ENCODE measurements at places on chromosomes 16 and 17.

- DNase-seq, result no peak
Observed at GRCh38 chr16:15055141-15056053, 477 bp downstream of the NTAN1 start.

DNA sequence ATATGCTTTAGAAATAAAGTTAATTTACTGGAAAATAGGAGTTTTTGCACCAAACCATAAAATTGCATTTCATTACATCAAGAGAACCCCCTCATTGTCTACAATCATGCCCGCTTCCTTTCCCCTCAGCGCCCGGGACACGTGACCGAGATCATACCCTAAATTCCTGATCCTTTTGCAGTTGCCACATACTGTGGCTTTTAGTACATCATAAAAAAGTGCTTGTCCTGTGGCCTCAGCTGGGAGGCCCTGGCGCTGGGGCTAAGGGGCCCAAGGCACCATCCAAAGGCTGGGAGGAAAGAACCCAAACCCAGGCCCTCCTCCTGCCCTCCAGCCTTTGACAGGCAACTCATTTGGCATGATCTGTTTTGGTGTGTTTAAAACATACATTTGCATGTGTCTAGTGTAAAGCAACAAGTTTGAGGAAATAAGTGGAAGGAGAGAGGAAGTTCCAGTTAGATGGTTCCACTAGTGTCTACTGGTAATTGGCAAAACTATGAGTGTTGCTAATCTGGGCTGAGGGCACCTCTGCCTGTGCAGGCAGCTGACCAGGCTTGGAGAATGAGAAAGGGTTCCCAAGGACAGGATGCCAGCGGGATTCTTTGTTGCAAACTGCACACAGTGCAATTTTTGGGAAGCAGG is 6.0 kb downstream of the CDK5R1 start:
- no peak for DNase-seq

DNA sequence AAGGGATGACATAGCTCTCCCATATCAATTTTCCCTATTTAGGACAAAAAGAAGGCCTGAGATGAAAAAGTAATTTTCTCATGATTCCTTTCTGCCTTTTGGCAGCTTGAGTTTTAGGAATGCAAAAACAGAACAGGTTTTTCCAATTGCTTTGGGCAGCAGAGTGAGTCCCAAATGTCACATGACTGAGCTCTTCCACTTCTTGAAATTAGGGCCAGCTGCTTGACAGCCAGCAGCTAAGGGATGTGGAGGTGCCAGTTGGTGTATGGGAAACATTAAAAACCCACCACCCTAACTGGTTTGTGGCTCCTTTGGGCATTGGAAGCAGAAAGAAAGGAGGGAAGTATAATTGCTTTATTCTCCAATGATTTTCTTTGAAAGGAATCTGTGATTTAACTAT is 133.8 kb upstream of the FAM20A start:
- DNase-seq, result no peak

- no peak for DNase-seq
Observed at GRCh38 chr17:10738521-10739258, 8.9 kb upstream of the TMEM220 start.

GRCh38 chr16:88459366-88460073 is 6.4 kb downstream of the ZFPM1 start:
- DNase-seq, result no peak

DNA sequence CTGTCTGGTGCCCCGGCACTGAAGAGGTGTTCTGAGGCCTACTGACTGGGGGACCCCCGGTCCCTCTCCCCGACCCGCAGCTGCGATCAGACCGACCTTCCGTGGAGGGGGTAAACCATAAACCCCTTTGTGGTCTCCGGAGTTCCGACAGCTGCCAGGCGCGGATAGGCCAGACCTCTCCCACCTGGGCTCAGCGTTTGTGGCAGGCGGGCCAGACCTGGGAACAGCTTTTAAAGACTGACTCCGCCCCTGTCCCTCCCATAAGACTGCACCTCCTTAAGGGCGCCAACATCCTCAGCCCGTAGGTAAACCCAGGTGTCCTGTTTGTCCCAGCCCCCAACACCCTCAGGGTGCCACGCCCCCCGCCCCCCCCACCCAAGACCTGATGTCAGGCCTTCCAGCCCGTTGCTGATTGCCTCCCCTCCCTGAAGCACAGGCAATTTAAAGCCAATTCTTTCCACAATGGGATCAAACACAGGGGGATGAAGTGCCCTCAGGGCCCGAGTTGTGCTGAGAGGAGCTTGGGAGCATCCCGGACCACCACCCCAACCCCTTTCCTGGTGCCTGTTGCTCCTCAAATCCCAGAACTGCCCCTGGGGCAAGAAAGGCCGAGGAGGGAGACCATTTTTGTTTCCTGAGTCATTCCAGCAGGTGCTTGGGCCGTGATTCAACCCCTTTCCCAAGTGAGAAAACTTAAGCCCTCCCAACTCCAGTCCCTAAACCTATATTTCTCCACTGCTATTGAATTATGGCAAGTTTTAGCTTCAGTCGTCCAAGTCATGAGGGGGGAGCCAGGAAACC is at the start of gene SOX15:
Gene SOX15, minus strand, starts transcription at position 204 of the 801 bp plus-strand sequence. CDS start 418 bp downstream, outside the sequence.
- no peak for DNase-seq

- peak; percentile 31 for DNase-seq
Observed at GRCh38 chr16:8505327-8505991, 84.9 kb downstream of the TMEM114 start.

- DNase-seq, result no peak
Observed at GRCh38 chr17:2192367-2193057, 111.1 kb downstream of the SMG6 start.

- DNase-seq, result no peak
Observed at GRCh38 chr16:492211-492875, 35.2 kb upstream of the CAPN15 start.

DNA sequence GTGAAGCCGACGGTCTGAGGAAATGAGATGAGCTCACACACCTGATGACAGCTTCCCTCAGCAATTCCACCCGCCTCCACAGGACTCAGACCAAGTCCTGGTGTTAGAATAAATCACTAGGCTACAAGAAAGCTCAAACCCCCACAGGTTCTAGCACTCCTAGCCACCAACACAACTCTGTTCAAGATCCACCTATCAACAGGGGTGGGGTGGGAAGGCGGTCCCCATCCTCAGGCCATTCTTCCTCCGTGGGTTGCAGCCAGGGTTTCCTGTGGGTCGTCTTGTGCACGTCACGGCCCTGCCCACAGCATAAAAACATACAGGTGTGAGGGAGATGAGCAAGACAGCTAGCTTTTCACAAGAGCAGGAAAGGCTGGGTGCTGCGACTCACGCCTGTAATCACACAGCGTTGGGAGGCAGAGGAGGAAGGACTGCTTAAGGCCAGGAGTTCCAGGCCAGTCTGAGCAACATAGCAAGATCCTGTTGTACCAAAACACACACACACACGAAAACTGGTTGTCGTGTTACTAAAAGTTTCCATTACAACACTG is 81.1 kb downstream of the ANKRD11 start:
- DNase-seq, result no peak

- no peak for DNase-seq
Observed at GRCh38 chr17:14699574-14700185, 398.8 kb downstream of the HS3ST3B1 start.
